A549 treated with RU486 at 1 μM for 4 hours (cell line): ENCODE measurements at places on chromosomes 3 and 15. TPM values are rescaled to one million over a fixed set of nuclear protein-coding genes. Genes with fewer than 3 reads are reported as not detected.

Gene TMEM44
- 8.8 to 11.3 TPM (median 10.5 TPM) in 5 replicates for total RNA-seq

Gene PCLAF
- 142 to 290 TPM (median 167 TPM) in 5 replicates for total RNA-seq

Gene SLC9C1
- total RNA-seq, result not detected in 5 replicates

Gene INKA1
- total RNA-seq, result 1.3 to 2.3 TPM (median 2.0 TPM) in 5 replicates

Gene CDCP1
- total RNA-seq, result 11.5 to 13.6 TPM (median 12.8 TPM) in 5 replicates

Gene RBP2
- not detected in 5 replicates for total RNA-seq

Gene CRYBG3
- total RNA-seq, result 5.9 to 9.7 TPM (median 6.7 TPM) in 5 replicates

Gene CCR2
- total RNA-seq, result not detected in 5 replicates

Gene STX19
- not detected in 5 replicates for total RNA-seq

Gene MKRN3
- 1.1 to 3.3 TPM (median 2.3 TPM) in 5 replicates for total RNA-seq

Gene RTP3
- total RNA-seq, result not detected in 5 replicates
